ENCODE measurements at places on chromosomes 7 and 10.

DNA sequence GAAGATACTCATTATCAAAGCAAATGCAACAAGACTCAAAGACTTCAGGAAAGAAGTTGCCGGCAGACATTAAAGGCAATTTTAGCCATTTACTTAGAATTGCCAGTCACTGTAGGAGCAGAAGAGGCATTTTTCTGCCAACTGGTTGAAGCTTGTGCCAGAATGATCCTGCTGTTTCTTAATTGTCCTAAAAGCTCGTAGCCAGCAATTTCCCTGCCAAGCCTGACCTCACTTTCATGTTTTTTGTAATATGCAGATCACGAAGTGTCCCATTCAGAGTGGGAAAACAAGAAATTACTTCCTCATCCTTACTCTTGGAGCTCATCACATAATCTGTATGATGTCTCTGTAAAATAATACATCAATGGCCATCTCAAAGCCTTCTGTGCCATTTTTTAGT is 130.9 kb upstream of the ANKRD1 start:
- DNase-seq = no peak

- no peak for DNase-seq
Measured at GRCh38 chr7:39248692-39249090, 271.0 kb downstream of the POU6F2 start.

GRCh38 chr7:144379776-144380384 is 23.6 kb downstream of the NOBOX start:
- DNase-seq = no peak

DNA sequence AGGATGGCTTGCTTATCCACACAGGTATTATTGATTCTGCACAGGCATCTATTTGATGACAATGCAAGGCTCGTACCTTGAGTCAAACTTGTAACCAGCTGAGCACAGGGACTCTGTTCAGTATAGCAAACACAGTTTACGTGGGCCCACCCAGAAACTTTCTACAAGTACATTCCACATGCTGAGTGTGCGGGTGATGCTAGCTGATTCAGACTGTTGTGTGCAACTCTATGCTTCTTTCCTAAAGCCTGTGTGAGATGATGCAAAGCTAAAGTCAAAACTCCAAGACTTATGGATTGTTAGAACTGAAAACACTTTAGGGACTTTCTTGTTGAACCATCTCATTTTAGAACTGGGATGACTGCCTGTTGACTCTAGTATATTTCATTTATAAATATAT is 21.5 kb upstream of the CALD1 start:
- DNase-seq = no peak

DNA sequence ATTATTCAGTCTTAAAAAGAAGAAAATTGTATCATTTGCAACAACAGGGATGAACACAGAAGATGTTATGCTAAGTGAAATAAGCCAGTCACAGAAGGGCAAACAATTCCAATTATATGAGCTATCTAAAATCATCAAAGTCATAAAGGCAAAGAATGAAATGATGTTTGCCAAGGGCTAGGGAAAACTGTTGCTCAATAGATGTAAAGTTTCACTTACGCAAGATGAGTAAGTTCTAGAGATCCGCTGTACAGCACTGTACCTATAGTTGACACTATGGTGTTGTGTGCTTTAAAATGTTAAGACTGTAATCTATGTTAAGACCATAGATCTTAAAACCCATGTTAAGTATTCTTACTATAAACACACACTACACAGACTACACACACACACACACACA is 904.6 kb upstream of the LRRN3 start:
- DNase-seq = no peak

DNA sequence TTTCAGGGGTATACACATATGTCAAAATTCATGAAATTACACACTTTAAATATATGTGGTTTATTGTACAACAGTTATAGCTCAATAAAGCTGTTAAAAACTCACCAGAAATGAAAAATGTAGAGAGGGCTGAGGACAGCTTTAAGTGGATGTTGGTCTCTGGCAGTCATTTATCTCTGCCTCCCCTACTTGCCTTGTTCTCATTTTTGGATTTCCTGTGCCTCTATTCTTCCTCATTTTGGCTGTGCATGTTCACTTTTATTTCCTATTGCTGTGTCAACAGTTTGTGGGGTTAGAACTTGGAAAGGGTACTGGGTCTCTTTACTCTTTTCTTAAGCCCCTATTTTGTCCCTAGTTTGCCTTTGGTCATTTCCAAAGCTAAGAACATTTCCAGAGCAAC is 18.6 kb upstream of the MEST start:
- DNase-seq = no peak

- no peak for DNase-seq
Measured at GRCh38 chr7:90587766-90588165, 8.4 kb upstream of the CDK14 start.

DNA sequence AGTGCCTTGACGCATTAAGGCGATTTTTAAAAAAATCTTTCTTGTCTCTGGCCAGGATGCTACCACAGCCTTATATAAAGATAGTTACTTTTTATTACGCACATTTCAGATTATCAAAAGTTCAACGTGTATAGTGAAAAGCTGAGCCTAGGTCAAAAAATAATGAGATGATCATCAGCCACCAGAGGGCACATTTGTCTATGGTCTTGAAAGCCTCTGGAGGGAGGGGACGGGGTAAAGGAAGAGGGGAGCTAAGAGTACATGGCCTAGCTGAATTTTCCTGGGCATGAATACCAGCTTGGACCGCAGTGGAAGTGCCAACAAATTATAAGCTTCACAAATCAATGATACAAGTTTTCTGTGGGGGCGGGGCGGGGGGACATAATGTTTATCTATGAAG is 285.9 kb upstream of the SMIM30 start:
- no peak for DNase-seq

- DNase-seq = no peak
Measured at GRCh38 chr7:129799350-129799955, 153.3 kb downstream of the UBE2H start.
